ENCODE measurements at places on chromosomes 7 and 10.

- no peak overlapping the region for H3K27ac ChIP-seq
- H3K4me1 ChIP-seq: no peaks in the 10 kb centered on the region
- no peaks in the 10 kb centered on the region for H3K36me3 ChIP-seq
- peaks cover 2% of the 10 kb centered on the region for H3K27me3 ChIP-seq
- H3K4me3 ChIP-seq: no peak overlapping the region
Observed at GRCh38 chr10:18097524-18097923, 42.7 kb upstream of the CACNB2 start.

GRCh38 chr10:126511917-126512479 is 123.7 kb upstream of the ADAM12 start:
- DNase-seq: no peak
- peaks cover 5% of the 10 kb centered on the region for H3K4me1 ChIP-seq
- no peak overlapping the region for H3K4me3 ChIP-seq
- no peaks in the 10 kb centered on the region for H3K27me3 ChIP-seq
- H3K27ac ChIP-seq: peak overlapping the region; percentile 59
- no peaks in the 10 kb centered on the region for H3K36me3 ChIP-seq

DNA sequence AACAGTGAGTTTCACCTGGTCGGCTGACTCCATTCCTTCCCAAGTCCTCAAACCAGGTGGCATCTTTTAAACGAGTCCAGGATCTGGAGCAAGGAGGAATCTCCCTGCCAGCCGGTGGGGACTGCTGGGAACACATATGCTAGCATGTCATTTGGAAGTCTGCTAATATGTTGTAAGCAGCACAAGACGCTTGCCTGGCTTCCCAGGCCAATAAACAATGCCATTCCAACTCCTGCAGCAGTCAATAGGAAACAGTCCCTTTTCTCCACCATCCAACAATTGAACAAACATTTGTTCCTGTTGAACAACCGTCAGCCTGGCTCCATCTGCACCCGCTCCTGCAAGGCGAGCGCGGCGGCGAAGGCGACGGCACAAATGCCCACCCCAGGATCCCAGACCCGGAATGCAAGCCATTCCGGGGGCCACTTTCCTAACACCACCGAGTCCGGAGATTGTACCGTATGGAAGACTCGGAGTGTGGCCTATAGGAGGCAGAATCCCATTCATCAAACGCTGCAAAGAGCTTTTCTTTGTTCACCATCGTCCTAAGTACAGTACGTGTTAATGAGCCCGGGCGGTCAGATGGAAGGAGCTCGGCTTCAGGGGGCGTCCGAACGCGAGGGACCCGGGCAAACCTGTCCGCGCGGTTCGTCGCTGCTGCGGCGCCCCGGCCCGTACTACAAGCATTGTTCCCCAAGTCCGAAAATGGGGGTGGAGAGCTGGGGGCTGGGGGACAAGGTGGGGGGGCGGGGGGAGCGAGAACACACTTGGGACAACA is 1.6 kb downstream of the FAM53B start:
- DNase-seq: peak; percentile 26
- H3K4me3 ChIP-seq: peak overlapping the region; percentile 97
- H3K27me3 ChIP-seq: peaks cover 3% of the 10 kb centered on the region
- peak overlapping the region; percentile 95 for H3K27ac ChIP-seq
- H3K4me1 ChIP-seq: peaks cover 61% of the 10 kb centered on the region

- H3K36me3 ChIP-seq: no peaks in the 10 kb centered on the region
- H3K4me3 ChIP-seq: no peak overlapping the region
- H3K4me1 ChIP-seq: peaks cover 30% of the 10 kb centered on the region
- no peaks in the 10 kb centered on the region for H3K27me3 ChIP-seq
Observed at GRCh38 chr10:128741680-128742079, 615.5 kb upstream of the MKI67 start.

DNA sequence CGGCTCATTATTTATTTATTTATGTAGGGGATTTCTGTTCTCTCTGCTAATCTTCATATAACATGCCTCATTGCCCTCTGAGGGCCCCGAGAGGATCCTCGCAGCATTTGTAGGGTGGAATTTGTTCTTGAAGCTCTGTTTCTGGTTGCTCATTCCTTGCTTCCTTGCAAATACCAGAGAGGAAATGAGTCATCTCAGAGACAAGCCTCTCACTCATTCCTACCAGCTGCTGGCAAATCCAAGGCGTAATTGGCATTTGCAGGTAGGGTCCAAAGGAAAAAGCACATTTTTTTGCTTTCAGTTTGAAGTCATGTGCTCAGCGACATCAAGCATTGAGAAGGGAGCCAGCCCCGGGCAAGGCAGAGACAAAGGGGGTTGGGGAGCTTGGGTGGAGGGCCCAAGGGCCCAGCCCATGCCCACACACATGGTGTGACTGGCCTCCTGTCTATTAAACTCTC is 501.6 kb downstream of the GALNT17 start:
- no peak overlapping the region for H3K27ac ChIP-seq
- no peak overlapping the region for H3K4me3 ChIP-seq

DNA sequence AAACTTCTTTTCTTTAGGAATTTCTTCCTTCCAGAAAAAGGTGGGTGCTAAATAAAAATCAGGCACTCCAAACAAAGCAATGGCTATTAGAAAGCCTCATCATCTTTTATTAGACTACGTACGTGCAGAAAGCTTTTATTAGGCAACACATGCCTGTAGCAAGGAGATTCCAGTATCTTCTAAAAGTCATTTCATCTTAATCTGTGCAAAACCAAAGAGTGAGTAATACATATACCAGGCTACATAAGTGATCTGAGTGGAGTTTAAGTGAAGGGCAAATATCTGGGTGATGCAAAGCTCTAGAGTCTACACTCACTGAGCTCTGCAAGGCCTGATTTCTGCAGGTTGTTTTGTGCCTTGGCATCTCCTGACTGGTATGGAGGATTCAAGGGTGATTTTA is 231.7 kb downstream of the ELMO1 start:
- H3K36me3 ChIP-seq: no peaks in the 10 kb centered on the region
- H3K4me1 ChIP-seq: peaks cover 22% of the 10 kb centered on the region
- no peaks in the 10 kb centered on the region for H3K27me3 ChIP-seq
- no peak for DNase-seq
- no peak overlapping the region for H3K27ac ChIP-seq

DNA sequence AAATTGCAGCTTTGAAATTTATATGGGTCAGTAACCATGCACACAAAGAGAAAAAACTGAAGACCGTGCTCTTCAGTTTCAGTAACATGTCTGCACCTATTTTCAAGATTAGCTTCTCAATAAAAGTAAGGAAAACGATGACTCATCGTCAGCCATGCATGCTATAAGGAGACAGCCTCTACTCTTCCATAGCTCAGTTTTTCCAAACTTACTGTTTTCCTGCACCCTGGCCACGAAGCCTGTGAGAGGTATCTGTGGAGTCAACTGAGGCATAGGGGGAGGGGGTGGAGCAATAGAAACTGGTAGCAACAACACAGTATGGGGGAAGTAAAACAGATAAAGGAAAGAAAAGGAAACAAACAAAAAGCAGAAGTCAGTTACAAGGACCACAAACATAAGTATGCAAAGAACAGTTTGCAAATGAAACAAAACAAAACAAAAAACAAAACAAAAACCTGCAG is 58.0 kb downstream of the PDSS1 start:
- H3K27me3 ChIP-seq: no peaks in the 10 kb centered on the region
- DNase-seq: no peak
- peaks cover 10% of the 10 kb centered on the region for H3K4me1 ChIP-seq

DNA sequence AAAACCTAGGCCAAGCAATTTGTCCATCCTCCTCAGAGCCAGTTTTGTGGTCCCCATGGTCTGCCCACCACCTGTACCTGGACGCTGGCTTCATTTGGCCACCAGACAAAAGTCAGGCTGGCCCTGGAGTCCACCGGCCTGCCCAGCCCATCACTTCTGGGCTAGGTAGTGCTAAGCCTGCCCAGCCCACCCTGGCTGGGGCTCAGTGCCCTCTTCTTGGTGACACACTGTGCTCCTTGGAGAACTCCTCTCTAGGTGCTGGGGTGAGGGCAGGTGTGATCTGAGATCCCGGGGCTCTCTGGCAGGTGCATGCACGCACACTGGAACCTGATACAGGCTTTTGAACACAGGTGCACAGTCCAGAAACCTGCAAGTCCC is 1.1 kb downstream of the AIFM2 start:
- H3K4me1 ChIP-seq: peaks cover 11% of the 10 kb centered on the region
- no peak for DNase-seq

- no peaks in the 10 kb centered on the region for H3K27me3 ChIP-seq
- no peak overlapping the region for H3K4me3 ChIP-seq
- no peak for DNase-seq
- no peaks in the 10 kb centered on the region for H3K36me3 ChIP-seq
- H3K4me1 ChIP-seq: peaks cover 7% of the 10 kb centered on the region
- no peak overlapping the region for H3K27ac ChIP-seq
Observed at GRCh38 chr10:33476757-33477273, 142.3 kb upstream of the NRP1 start.

GRCh38 chr7:126378642-126379041 is 874.1 kb downstream of the GRM8 start:
- H3K4me1 ChIP-seq: peaks cover 6% of the 10 kb centered on the region
- no peak overlapping the region for H3K4me3 ChIP-seq
- H3K27ac ChIP-seq: no peak overlapping the region
- no peaks in the 10 kb centered on the region for H3K27me3 ChIP-seq
- H3K36me3 ChIP-seq: no peaks in the 10 kb centered on the region

DNA sequence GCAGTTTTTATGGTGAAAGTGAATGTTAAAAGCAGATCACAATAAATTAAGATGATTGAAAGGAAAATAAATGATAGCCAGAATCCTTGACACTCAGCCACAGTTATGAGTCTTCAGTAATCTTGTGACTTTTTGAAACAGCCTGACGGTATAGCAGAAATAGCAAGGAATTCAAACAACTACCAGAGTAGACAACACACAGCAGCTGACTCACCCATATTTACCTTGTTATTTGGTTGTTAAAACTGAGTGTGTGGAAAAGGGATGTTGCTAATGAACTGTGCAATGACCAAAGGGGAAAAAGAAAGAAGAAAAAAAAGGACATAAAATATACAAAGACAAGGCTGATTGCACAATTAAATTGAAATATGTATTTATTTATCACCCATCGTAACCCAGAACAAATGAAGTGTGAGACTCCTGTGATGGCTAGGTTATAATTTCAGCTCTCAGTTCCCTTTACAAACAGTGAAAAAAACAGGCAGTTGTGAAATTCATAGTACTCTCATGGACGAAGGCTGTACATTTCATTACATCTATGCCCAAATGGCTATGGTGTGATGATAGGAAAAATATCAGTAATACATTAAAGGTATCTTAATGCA is 1023.0 kb upstream of the SORCS1 start:
- DNase-seq: no peak
- no peaks in the 10 kb centered on the region for H3K36me3 ChIP-seq
- no peak overlapping the region for H3K4me3 ChIP-seq
- H3K27ac ChIP-seq: no peak overlapping the region

- no peaks in the 10 kb centered on the region for H3K27me3 ChIP-seq
- peaks cover 11% of the 10 kb centered on the region for H3K36me3 ChIP-seq
- no peak overlapping the region for H3K27ac ChIP-seq
- H3K4me1 ChIP-seq: no peaks in the 10 kb centered on the region
- H3K4me3 ChIP-seq: no peak overlapping the region
Observed at GRCh38 chr10:118332236-118332635, 9.9 kb downstream of the FAM204A start.

- peaks cover 16% of the 10 kb centered on the region for H3K36me3 ChIP-seq
- H3K4me1 ChIP-seq: no peaks in the 10 kb centered on the region
- peak; percentile 59 for DNase-seq
- no peak overlapping the region for H3K27ac ChIP-seq
- H3K27me3 ChIP-seq: no peaks in the 10 kb centered on the region
Observed at GRCh38 chr7:23696916-23697441, 13.0 kb upstream of the STK31 start.
